ENCODE measurements at places on chromosomes 4 and X.

DNA sequence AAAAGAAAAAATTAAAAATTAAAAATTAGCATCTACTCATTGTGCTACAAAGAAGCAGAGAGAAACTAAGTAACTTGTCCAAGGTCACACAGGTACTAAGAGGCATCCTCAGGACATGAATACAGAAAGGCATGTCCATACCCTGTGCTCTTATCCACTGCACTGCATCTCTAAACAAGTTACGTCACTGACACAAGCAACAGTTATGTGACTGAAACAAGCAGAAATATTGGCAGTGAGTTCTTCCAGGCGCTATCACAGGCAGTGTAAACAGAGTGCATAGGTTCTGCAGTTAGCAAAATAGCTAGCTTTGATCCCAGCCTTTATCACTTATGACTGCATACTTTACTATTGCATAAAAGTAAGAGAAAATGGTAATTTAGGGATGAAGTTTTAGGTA lies 7.9 kb downstream of the VEGFC start:
- no peak for DNase-seq

GRCh38 chr4:143372093-143372915 lies 35.6 kb downstream of the GAB1 start:
- no peak for DNase-seq

- DNase-seq, result no peak
Measured at GRCh38 chrX:138034136-138034535, 468.2 kb downstream of the ZIC3 start.

DNA sequence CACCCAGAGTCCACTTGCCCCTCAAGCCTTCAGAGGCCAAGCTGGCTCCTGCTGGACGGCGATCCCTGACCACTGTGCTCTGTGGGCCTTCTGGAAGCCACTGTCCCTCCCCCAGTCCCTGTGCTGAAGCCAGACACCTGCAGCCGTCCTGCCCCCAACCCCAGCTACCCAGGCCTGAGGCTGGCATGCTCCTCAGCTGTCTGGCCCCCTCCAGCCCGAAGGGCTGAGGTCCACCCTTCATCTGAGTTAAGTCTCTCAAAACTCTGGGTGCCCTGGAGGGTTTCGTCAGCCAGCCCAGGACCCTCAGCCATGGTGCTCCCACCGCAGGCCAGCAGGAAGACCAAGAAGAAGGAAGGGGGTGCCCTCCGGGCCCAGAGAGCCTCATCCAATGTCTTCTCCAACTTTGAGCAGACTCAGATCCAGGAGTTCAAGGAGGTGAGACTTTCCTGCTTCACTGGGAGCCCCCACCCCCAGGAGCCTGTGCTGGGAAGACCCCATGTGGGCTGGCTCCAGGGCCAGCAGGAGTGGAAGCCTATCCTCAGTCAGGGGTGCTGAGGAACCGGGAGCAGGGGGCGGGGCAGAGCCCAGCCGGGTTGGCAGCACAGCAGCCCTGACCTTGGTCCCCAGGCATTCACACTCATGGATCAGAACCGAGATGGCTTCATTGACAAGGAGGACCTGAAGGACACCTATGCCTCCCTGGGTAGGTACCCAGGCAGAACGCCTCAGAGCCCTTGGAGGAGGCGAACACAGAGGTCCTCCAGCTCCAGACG lies 4.2 kb downstream of the MYL5 start:
- DNase-seq, result no peak

- no peak for DNase-seq
Measured at GRCh38 chr4:172142281-172142741, 329.1 kb downstream of the GALNTL6 start.
